ENCODE measurements at places on chromosomes 16 and 17.

DNA sequence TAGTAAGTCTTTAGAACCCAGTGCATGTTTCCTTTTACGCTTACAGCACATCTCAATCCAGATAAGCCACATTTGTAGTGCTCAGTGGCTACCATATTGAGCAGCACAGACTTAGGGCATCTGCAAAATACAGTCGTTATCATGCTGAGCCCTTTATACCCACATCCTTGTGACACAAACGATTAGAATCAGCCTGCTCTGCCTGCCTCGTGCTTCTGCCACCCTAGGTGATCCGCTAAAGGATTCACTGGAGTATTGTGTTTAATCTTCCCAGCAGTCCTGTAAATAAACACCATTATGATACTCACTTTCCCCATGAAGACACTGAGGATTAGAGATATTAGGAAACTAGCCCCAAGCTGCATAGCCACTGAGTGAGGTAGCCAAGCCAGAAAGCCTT, 51.3 kb upstream of the FA2H start:
- no peak for DNase-seq

GRCh38 chr16:30694926-30695693, 3.9 kb upstream of the SRCAP start:
- DNase-seq, result no peak

DNA sequence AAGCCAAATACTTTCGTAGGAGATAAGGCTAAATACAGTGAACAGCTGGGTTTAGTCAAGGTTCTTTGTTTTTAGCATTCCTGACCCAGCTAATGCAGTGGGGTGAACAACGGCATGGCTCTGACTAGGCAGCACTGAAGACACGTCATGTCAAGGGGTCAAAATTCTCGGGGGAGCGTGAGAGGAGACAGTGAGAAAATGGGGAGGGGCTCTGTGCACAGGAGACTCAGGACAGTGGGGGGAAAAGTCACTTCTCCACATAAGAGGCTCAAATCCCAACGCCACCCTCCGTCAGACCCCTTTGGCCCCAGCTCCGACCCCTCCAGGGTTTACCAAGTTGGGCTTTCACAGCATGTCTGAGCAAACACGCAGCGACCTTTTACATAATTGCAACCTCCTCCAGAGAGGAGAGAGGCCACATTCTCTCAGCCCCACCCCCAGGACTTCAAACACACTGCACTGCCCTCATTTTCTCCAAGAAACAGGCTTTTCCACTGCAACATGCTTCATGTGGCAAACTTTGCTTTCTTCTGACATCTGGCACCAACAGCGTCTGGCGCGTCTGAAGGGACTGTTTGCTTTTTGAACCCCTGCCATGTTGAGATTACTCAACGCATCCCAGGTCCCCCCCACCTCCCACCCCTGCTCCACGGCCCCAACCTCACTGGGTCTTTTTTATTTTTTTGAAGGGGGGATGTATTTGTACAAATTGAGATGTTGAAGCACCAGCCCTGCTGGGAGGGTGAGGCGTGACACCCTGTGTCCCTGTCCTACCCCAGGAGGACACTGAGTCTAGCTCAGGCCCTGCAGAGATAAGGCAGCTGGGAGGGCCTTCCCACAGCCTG, 30.0 kb downstream of the AXIN2 start:
- DNase-seq, result no peak

DNA sequence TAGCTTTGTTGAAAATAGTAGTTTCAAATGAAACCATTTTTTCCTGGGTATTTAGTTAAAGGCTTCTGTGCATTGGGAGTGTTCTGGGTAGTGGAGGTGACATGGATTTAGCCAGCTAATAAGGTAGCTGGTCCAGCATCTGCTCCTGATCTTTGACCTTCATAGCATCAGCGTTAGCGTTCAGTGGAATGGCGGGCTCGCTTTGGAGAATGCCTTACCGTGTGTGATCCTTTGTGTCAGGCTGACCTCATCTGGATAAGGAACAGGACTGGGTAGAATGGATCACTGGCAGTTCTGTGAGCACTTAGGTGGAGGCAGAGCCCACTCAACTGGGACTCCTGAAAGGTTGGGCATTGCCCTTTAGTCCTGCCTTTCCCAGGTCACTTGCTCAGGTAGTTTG, 3.7 kb downstream of the SAP30BP start:
- no peak for DNase-seq

- no peak for DNase-seq
Observed at GRCh38 chr17:48261297-48261880, 153.8 kb downstream of the SNX11 start.

- DNase-seq, result no peak
Observed at GRCh38 chr17:81615401-81615930, 21.4 kb downstream of the NPLOC4 start.

DNA sequence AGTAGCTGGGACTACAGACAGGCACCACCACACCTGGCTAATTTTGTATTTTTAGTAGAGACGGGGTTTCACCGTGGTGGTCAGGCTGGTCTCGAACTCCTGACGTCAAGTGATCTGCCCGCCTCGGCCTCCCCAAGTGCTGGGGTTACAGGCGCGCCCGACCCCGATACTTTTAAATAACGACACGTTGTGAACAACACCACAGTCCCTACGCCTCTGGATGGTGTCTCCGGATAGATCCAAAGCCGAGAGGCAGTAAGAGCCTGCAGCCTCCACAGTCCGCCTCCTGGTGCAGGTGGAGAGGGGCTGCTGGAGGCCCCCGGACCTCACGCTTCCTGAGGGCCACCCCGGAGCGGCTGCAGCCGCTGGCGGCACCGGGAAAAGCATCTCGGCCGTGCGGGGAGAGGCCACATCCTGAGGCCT, 741 bp upstream of the TLCD3A start:
- no peak for DNase-seq

- DNase-seq, result no peak
Observed at GRCh38 chr17:18910881-18911280, 41.1 kb upstream of the SLC5A10 start.

GRCh38 chr17:10249271-10250010, 51.0 kb upstream of the GAS7 start:
- no peak for DNase-seq

GRCh38 chr16:68265078-68265920, 973 bp downstream of the SLC7A6 start:
- no peak for DNase-seq

DNA sequence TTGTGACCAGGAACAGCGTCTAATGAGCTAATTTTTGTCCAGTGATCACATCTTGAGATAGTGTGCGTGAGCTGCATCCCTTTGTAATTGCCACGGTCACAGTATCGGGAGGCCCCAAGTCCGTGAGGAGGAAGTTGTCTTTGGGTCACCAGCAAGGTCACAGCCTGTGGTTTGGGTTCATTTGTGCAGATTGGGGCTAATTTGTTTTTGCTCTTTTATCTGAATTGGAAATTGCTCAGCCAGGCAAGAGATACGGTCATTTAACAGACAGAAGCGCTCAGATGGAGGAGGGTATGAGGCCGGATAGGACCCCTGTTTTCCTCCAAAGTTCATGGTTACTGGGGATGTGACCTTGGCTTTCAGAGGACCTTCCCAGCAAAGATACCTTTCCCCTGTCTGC, 174.1 kb downstream of the SNX29 start:
- DNase-seq, result no peak

GRCh38 chr16:79439901-79440300, 160.6 kb downstream of the MAF start:
- no peak for DNase-seq

GRCh38 chr17:72491102-72491501, 370.3 kb downstream of the SOX9 start:
- no peak for DNase-seq

DNA sequence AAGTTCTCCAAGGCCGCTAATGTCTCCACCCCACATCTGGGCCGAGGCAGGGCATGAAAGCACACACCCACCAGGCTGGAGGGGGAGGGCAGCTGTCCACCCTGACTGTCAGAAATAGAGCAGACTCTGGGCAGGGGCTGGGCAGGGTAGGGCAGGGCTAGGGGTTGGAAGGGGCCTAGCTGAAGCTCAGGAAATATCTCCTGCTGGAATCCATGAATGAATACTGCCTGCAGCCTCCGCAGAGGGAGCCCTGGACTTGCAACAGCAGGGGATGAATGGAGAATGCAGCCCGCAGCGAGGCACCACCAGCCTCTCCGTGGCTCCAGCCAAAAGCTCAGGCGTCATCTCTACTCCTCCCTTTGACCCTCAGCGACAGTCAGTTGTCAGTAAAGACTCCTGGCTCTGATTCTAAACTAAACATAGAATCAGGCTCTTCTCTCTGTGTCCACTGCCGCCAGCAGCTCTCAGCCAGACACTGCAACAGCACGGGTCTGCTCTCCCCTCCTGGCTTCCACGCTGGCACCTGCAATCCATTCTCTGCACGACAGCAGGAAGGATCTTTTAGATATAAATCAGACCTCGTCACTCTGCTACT, 23.9 kb upstream of the NGFR start:
- DNase-seq, result no peak

GRCh38 chr17:7750321-7750821, 32.8 kb downstream of the DNAH2 start:
- DNase-seq, result no peak

GRCh38 chr17:80931421-80932265, 60.0 kb upstream of the CHMP6 start:
- no peak for DNase-seq

GRCh38 chr17:51601622-51602261, 341.4 kb downstream of the UTP18 start:
- no peak for DNase-seq

GRCh38 chr16:30659507-30660423, 1.5 kb downstream of the FBRS start:
- DNase-seq, result no peak

DNA sequence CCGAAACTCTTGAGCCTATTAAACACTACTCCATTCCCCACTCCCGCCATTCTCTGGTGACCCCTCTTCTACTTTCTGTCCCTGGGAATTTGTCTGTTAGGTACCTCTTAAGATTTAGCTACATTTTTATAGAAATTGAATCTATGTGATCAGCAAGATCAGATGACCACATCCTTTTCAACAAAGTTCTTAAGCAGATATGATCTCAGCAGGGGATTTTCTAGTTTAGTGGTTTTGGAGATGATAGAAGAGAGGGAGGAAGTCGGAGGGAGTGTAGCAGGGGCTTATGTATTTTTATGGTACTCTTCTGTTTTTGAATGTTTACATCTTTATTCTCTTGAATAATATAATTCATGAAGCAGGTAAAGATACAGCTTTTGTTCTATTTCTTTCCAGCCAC, 40.8 kb downstream of the RPA1 start:
- DNase-seq, result peak; percentile 54

Measured in GM13976 (cell line).